Occipital lobe (tissue), 3 donors: ENCODE measurements at places on chromosomes 7 and 10. TPM values are rescaled to one million over a fixed set of nuclear protein-coding genes. Genes with fewer than 3 reads are reported as not detected.

DNA sequence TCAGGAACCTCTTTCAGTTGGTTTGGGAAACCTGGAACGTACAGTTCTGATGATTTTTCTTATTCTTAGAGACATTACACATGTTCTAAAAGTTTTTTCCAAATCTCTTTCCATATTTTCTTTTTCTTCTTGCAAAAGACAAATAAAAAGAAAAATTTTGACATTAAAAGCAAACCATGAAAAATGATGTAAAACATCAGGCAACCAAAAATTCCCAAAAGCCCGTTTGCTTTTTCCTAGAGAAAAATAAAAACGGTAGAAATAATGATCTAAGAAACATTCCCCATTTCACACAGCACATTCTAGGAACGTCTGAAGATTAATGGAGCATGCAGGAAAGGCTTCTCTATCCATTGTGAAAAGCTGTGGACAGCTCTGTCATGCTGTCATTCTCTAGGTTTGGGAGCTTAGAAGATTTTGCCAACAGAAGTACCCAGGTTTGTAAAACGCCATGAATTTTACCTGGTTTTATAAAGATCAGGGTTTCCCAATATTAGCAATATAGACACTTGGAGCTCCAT, 11.2 kb upstream of the PRTFDC1 start:
- DNase-seq = no peak

- DNase-seq = no peak
Observed at GRCh38 chr10:102721954-102722353, 7.5 kb downstream of the SFXN2 start.

Gene TRIM56
- total RNA-seq = 1.1 TPM

Gene TBX20
- not detected for total RNA-seq

DNA sequence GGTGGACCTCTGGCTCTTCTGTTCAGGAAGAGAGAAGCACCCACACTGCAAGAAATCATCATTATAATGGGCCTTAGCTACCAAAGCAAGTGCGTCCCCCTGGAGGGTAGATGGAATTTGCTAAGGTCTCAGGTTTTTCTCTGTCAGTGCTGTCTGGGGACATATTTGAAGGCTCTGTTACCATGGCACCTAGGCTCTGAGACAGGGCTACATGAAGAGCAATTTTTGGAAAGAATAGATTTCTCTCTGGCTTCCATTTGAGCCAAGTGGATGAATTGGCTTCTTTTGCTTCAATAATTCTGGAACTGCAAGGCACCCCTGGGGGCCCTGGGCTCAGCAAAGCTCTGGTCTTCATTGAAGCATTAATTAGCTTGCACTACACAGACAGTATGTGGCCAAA, 349.1 kb upstream of the GALNT17 start:
- DNase-seq = no peak

DNA sequence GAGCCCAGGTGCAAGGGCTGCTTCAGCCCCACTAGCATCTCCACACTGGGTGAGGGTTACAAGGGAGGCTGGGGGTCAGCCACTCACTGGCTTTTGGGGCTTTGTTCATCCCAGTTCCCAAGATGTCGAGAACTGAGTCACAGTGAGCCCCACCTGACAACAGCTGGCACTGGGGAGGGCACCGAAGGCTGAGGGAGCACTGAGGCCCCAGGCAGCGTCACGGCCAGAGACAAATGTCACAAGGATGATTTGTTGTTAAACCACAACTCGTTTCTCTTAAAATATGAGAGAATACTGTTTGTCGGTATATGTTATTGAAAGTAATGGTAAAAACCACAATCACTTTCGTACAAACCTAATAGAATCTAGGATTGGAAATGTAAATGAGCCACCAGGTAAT, 219.9 kb downstream of the CELF2 start:
- DNase-seq = no peak

- DNase-seq = no peak
Observed at GRCh38 chr7:157651366-157652160, 314.8 kb downstream of the DNAJB6 start.

Gene CACNB2
- total RNA-seq = 25.7 TPM

DNA sequence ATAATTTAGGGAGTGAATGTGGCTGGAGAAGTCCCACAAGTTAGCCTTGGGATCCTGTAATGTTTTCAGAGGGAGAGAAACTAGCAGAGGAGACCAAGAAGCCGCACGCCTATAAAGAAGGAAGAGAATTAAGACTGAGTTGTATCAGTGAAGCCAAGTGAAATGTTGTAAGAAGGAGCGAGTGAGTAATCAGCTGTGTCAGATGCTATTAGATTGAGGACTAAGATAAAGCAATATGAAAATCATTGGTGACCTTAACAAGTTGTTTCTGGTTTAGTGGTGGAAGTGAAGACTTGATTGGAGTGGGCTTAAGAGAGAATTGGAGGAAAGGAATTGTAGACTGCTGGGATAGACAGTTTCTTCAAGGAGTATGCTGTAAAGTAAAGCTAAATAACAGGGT, 8.8 kb downstream of the CCSER2 start:
- DNase-seq = no peak

GRCh38 chr10:7258948-7259523, 151.8 kb downstream of the SFMBT2 start:
- no peak for DNase-seq

- DNase-seq = no peak
Observed at GRCh38 chr7:157440346-157441022, 103.7 kb downstream of the DNAJB6 start.

DNA sequence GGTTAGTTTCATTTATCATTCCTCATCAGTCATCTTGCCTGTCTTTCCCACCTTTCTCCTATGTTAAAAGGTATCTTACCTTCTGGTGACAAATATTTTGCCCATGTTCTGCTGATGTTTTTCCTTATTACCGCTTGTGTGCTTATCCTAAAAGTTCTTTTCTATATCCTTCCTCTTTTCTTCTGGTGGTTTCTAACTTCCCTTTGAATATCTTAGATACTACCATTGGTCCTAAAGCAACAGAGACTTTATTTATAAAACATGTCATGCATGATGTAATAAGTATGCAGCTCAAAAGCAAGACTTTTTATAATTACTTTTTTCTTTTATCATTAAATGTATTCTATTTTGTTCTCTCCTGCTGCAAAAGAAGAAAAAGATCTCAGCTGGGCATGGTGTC, 24.8 kb downstream of the TBC1D12 start:
- DNase-seq = no peak

GRCh38 chr7:4270268-4270667, 411.8 kb upstream of the FOXK1 start:
- no peak for DNase-seq

Gene RAB18
- 109 TPM for total RNA-seq

- no peak for DNase-seq
Observed at GRCh38 chr10:50379616-50380015, 128.3 kb upstream of the ASAH2 start.

- DNase-seq = no peak
Observed at GRCh38 chr7:80537091-80537490, 25.2 kb upstream of the GNAT3 start.

GRCh38 chr7:94031865-94032264, 27.7 kb upstream of the BET1 start:
- no peak for DNase-seq

DNA sequence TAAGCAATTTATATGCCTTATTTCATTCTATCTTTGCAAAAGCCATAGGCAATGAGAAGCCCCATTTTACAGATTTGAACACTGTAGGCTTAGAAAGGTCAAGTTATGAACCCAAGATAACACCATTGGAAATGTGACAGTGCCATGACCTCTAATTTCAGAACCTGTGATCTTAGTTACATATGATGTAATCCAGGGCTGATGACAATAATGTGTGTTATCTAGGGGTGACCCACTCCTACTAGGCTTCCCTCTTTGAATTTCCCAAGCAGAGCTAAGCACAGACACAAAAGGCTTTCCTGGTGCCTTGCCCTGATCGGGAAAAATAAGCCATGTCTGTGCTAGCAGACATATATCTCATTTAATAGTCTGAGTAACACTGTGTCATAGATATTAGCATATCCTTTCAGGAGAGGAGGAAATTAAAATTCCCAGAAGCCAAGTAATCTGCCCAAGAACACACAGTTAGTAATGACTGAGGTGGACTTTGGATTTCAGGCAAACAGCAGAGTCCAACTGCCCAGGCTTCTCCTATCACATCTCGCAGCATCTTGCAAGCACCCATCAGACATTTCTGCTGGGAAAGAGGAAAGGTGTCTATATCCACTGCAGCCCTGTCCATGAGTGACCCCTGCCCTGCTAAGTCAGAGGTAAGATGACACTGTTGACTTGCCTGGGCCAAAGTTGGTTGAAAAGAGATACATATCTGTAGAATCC, 2.8 kb upstream of the TECTB start:
- DNase-seq = no peak

Gene TNKS2
- total RNA-seq = 151 TPM

DNA sequence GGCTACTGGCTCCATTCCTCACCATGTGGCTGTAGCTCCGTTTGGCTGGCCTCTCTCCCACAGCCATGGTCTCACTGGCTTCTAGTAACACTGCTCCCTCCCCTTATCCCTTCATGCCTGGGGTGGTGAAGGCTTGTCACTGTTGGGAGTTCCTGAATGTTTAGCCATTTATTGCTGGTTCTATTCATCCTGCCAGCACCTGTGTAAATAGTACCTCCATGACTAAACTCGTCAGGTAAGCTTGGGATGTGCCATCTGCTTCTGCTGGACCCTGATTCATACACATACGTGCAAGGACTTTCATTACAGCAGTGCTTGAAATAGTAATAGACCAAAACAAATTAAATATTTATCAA, 61.6 kb downstream of the CCDC71L start:
- DNase-seq = no peak

Gene STOX1
- total RNA-seq = 7.0 TPM

DNA sequence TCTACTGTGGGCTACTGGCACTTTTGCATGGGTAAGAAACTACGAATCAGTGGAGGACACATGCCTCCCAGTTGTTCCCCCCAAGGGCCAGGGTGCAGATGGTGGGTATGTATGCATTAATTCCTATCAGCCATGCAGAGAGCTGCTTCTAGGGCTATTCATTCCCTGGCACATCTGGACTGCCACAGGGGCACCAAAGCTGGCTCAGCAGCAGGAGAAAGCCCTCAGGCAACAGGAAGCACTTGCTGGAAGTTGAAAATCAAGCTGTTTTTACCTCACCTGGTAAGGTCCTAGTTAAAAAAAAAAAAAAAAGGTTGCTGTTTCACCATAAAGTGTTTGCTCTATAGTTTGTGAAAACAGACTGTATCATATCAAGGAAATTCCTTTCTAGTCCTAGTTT, 1342.6 kb downstream of the REEP3 start:
- DNase-seq = no peak

DNA sequence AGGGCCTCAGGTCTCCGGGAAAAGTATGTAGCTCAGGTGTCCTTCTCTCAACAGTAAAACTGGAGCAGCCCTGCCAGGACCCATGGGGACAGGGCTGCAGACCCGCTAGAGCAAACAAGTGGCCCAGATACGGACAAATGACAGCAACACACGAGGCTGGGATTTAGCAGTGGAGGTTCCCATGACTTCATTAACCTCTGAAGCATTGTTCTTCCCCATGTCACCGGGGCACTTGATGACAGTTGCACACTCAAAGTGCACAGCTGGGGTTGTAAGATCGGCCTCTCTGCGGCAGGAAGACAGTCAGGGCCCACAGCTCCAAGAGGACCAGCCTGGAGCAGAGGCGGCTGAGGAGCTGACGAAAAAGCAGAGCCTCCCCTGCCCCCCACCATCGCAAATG, 12.5 kb upstream of the PODXL start:
- no peak for DNase-seq

DNA sequence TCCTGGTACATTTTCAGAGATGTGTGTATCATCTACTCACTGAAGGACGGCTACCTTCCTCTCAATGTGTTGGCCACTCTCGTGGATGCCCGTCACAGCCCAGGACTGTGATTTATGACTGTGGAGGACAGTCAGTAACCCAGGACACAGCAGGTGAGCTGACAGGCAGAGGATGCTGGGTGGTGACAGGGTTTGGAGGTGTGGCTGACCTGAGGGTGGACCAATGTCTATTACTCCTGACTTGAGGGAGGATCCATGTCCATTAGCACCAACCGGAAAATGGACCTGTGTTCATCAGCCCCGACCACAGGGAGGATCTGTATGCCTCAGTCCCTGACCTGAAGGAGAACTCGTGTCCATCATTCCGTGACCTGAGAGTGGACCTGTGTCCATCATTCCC, 96.1 kb downstream of the ADCY1 start:
- no peak for DNase-seq

DNA sequence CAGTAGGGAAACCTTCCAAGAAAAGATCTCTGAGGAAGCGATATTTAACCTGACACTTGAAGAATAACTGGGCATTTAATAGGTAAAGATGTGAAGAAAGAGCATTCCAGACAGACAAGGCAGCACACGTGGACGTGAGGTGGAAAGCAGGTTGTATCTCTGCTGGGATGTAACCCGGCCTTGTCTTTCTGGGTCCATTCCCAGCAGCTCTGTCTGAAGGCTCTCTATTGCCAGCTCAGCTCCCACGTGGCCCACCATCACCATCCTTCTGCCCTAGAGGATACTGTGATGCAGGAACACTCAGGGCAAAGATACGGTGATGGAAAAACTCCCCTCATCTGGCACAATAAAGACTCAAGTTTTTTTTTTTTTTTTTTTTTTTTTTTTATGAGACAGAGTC, 137.7 kb downstream of the RSU1 start:
- DNase-seq = no peak

DNA sequence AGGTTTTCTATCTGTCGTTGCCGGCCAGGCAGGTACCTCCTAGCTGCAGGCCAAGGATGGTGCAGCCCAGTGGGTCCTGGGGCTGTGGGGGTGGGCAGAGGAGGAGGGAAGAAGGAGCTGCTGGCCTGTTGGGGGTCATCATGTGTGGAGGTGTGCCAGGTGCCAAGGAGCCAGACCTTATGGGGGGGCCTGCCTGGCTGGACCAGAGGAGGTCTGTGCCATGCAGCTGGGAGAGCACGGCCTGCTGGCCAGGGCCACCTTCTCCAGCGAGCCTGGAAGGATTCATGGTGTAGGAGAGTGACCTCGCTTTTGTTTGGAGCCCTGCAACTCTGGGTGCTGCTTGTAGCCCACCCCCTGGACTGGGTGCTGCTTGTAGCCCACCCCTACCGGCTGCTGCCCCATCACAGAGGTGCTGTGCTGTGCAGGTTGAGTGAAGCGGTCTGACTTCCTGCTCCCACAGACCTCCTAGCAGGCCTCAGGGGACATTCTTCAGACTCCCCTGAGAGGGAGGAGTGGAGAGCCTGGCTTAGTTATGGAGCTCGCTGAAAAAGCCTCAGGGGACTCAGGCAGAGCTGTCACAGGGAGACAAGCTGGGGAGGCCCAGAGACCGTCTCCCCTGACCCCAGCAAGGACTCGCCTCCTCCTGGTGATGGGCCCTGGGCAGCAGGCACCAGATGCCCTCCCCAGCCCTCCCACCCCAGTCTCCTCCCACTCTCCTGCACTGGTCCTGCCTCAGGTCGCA, 67.7 kb upstream of the AQP1 start:
- DNase-seq = no peak

GRCh38 chr7:121985476-121986030, 112.6 kb downstream of the PTPRZ1 start:
- no peak for DNase-seq

Gene ANKRD26
- 32.3 TPM for total RNA-seq

Gene TEX47
- total RNA-seq = not detected

GRCh38 chr7:47337531-47337930, 244.4 kb downstream of the TNS3 start:
- DNase-seq = no peak

Gene CRCP
- 52.4 TPM for total RNA-seq

GRCh38 chr10:112434988-112435619, 11.6 kb downstream of the ZDHHC6 start:
- no peak for DNase-seq

- no peak for DNase-seq
Observed at GRCh38 chr7:33721895-33722294, 183.4 kb upstream of the BMPER start.
